Daoy (cell line): ENCODE measurements at places on chromosomes 13 and 19. TPM values are rescaled to one million over a fixed set of nuclear protein-coding genes. Genes with fewer than 3 reads are reported as not detected.

The FUT1 gene
- total RNA-seq: 0.39 TPM in 1 of 2 replicates, not detected in the other

The MYBPC2 gene
- not detected in 2 replicates for total RNA-seq

The GIPC1 gene
- 71.9 and 107 TPM in 2 replicates for total RNA-seq

The CYP2S1 gene
- 0.77 and 5.0 TPM in 2 replicates for total RNA-seq

The THSD1 gene
- total RNA-seq: 2.7 and 4.0 TPM in 2 replicates

The YJEFN3 gene
- total RNA-seq: 1.4 and 2.7 TPM in 2 replicates

The LACC1 gene
- total RNA-seq: 5.2 and 8.6 TPM in 2 replicates

The ZNF441 gene
- 2.3 and 4.1 TPM in 2 replicates for total RNA-seq

The MBD3L2 gene
- not detected in 2 replicates for total RNA-seq

The KIR2DL1 gene
- total RNA-seq: not detected in 2 replicates
